ENCODE measurements at places on chromosomes 3 and 15. TPM values are rescaled to one million over a fixed set of nuclear protein-coding genes. Genes with fewer than 3 reads are reported as not detected.

DNA sequence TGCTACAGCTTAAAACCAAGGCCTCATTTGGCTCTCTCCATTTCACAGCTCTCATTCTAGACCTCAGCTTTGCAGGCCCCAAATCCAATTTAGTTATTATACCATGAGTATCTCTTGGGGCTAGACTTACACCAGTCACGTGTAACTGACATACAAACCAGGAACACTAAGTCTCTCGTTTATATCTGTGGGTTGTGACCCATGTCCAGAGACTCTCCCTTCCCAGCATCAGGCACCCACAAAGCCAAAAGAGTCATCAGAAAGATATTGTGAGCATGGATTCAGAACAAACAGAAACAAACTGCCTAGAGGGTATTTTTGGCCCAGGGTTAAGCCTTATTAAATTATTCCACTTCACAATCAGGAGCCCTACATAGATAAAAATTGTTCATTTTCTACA is 5.6 kb upstream of the CCDC13 start:
- no peak for DNase-seq

DNA sequence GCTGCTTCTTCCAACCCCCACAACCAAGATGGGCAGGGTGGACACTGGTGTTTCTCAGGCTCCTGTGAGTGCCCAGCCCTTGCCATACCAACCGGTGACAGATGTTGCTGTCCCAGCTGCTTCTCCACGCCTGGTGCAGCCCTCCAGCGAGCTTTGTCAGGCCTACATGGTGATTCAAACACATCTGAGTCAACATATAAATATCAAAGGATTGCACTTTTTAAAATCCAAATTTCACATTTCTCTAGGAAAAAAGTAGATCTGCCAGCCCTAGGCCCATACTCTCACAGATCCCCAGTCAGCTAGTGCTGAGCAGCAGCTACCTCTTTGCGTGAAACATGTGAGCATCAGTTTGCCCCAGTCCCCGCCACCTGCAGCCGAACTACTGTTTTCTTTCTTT is 52.7 kb downstream of the RPN1 start:
- no peak for DNase-seq

- no peak for DNase-seq
These were observed 12.0 kb upstream of the CTXND1 start for GRCh38 chr15:80264031-80264430.

DNA sequence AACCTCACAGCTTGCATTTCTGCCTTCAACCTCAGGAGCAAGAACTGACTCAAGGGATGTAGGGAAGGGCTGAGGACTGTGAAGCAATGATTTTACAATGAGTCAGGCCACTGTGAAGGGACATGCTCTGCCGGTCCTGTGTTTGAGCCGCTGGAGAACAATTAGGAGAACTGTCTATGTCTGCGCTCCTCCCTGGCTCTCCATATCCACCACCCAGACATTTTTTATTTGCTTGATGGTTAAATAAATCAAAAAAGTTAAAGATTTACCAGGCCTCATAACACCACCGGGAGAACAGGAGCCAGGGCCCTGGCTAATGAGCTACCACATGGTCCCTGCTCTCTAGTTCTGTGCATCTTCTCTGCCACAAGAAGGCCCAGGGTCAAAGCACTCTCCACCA is 29.6 kb downstream of the SEC61A1 start:
- no peak for DNase-seq

DNA sequence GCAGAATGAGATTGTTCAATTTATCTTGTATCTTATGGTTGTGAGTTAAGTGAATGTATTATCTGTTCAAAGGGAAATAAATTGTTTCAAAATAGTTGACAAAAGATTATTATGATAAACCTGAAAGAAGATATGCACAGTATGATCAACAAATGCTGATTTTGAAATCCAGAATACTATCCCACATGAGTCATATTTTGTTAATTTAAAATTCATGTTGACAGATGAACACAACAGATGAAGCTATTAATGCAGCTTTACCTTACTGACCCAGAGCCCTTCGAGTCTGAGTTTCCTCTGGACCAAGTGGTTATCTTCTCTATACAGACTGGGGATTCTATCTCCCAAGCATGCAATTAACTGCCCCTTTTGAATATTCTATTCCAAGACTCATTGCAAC is 482.8 kb downstream of the FGF12 start:
- no peak for DNase-seq

GRCh38 chr3:72188536-72188935 is 403.6 kb upstream of the PROK2 start:
- DNase-seq: no peak

DNA sequence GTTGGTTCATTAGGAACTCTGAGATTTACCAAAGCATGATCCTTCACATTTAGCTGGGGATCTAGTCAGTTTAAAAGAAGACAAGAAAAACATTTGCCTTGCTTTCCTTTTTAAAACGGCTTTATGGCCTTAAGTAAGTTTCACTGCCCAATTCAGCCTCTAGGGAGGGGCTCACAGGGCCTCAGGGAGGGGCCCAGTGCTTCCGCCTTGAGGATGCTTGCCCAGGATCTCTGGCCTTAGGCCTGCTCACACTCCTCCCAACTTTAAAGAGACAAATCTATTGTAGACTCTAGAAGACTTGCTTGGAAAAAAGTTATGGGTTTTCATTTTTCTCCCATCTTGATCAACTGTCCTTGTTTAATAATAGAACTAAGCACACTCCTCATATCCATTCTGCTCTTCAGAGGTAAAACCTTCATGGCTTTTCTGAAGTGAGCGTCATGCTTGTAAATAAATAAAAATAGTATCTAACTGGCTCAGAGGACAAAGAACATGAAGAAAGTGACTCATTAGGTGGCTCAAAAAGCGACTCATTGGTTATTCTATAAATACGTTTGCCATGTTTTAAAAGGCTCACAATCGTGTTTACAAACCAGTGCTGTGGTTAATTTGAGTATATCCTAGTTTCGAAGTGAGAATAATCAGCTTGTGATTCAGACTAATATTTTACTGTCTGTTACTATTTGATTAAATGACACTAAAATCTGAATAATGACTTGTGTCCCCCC is 13.7 kb downstream of the PDHB start:
- DNase-seq: no peak

NBEAL2 gene
- polyA plus RNA-seq: 1.7 TPM

KY gene
- polyA plus RNA-seq: not detected

- no peak for DNase-seq
These were observed 166.6 kb upstream of the PDZRN3 start for GRCh38 chr3:73791356-73791755.

- DNase-seq: no peak
These were observed 710.1 kb downstream of the SQOR start for GRCh38 chr15:46344915-46345314.

GRCh38 chr15:98850961-98851572 is 156.5 kb downstream of the PGPEP1L start:
- DNase-seq: peak; percentile 72

DNA sequence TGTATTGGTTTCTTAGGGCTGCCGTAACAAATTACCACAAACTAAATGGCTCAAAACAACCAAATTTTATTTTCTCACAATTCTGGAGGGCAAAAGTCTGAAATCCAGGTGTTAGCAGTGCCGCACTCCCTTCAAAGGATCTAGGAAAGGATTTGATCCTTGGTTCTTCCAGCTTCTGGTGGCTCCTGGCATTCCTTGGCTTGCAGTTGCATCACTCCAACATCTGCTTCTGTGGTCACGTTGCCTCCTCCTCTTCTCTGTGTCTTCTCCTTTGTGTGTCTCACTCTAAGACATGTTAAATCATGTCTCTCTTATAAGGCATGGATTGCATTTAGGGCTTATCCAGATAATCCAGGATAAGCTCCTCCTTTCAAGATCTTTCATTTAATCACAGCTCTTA is 262.2 kb downstream of the MEX3B start:
- DNase-seq: no peak

FOXP1 gene
- polyA plus RNA-seq: 431 TPM

DNA sequence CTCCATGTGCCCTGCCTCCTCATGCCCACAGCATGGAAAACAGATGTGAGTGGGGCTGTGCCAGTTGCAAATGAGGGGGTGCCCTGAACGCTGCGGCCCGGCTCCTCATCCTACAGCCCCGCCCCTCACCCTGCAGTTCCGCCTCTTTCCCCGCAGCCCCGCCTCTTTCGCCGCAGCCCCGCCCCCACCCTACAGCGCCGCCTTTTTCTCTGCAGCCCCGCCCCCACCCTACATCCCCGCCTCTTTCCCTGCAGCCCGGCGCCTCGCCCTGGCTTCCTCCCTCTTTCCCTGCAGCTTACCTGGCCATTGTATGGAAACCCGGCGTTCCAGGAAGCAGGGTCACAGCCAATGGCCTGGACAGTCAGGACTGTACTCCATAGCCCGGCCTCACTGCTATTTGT is 284.9 kb downstream of the TLE3 start:
- no peak for DNase-seq

DNA sequence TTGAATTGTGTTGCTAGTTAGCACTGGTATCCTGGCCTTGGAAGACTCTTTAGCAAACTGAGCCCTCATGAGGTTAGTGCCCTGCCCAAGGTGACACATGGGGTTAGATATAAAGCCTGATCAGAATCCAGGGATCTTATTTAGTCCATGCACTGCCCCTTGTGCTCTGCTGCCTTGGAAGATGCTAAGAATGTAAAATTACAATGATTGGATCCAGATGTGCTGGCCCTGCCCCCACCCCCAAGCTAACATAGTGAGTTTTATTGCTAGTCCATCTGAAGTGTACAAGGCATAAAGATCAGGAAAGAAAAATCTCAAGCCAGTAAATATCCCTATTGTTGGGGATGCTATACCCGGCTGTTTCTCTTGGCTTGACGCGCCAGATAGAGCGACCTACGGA is 248.1 kb upstream of the C2CD4B start:
- no peak for DNase-seq

DNA sequence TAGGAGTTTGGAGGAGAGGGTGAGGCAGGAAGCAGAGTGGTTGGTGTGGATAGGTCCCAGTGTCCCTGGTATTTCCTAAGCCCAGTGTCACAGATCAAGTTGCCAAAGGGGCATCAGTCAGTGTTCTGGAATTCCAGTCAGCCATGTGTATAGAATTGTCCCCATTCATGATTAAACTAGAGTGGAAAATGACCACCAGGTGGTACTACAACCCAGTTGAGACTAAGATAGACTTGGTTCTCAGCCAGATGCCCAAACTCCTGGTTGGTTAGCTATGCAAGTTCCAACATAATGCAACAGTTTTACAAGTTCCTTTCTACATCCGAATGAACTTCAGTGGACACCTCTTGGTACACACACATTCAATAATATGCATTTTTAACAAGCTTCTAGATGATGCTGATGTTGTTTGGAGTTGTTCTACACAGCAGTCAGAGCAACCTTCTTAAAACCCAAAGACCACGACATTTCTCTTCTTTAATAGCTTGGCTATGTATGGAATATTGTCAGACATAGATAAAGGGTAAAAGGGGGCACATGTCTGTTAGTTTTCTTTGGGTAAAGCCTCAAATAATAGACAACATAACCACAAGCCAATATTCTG is 8.4 kb upstream of the ATR start:
- peak; percentile 28 for DNase-seq

GRCh38 chr3:24763393-24763792 is 268.7 kb upstream of the THRB start:
- DNase-seq: no peak

DNA sequence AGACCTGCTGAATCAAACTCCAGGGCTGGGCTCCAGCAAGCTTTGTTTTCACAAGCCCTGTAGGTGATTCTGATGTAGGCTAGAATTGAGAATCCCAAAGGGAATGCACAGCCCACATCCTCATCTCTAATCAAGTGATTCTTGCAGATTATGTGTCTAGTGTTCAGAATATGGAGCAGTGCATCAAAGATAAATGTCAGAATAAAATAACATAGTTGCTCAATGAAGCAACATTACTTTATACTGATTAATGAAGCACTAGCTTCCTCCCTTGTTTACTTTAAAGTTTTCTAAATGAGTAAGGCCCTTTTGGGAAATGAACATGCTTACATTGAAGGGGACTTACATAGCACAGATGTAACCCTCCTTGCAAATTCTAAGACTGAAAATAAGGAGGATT is 39.2 kb downstream of the NUP210 start:
- DNase-seq: no peak

HHATL gene
- not detected for polyA plus RNA-seq

- no peak for DNase-seq
These were observed 277.8 kb downstream of the OCA2 start for GRCh38 chr15:27821273-27821672.

- DNase-seq: no peak
These were observed 528 bp upstream of the TATDN2 start for GRCh38 chr3:10247679-10248183.

DNA sequence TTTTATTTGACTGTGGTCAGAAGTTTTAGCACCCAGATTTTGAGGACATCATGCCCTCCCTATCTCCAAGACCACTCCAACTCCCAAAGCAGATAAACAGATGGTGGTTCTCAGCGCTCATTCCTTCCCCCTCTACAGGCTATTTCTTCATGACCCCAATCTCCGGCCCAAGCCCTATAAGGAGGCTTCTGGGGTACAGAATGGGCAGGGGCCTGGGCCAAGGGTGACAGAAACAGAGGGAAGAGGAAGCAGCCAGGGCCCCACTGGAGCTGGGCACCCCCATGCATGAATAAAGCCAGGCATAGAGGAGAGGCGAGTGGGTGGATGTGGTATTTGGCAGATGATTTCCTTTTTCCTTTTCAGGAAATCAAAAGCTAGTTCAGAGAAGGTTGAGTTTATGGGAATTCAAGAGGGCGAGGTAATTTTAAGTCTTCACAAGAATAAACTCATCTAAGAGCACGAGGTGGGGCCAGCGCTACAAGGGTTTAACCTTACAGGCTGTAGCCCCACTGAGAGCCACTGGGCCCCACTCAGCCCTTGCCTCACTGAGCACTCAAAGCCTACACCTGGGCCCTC is 104.8 kb upstream of the HERC1 start:
- DNase-seq: no peak
